Nasal cavity respiratory epithelium epithelial cell of viscerocranial mucosa (primary cell): ENCODE measurements at places on chromosomes 2 and 18. TPM values are rescaled to one million over a fixed set of nuclear protein-coding genes. Genes with fewer than 3 reads are reported as not detected.

The GAD1 gene
- total RNA-seq, result 0.34 and 2.2 TPM in 2 replicates

The LINC00305 gene
- total RNA-seq, result not detected in 2 replicates

The MGAT4A gene
- 4.1 and 6.8 TPM in 2 replicates for total RNA-seq

The LAMA3 gene
- total RNA-seq, result 859 and 1,149 TPM in 2 replicates

The GCG gene
- not detected in 2 replicates for total RNA-seq

The RAB27B gene
- total RNA-seq, result 31.8 and 45.6 TPM in 2 replicates

The MDH1B gene
- total RNA-seq, result under 0.01 and 0.28 TPM in 2 replicates

The ECEL1 gene
- not detected in 2 replicates for total RNA-seq

The SERPINB4 gene
- 1.7 and 63.5 TPM in 2 replicates for total RNA-seq

The RTP5 gene
- total RNA-seq, result not detected in 2 replicates

The CAVIN2 gene
- 2.1 and 9.3 TPM in 2 replicates for total RNA-seq

The SLC14A1 gene
- total RNA-seq, result not detected in 2 replicates

The FSHR gene
- not detected in 2 replicates for total RNA-seq

The CDC42EP3 gene
- total RNA-seq, result 20.8 and 53.9 TPM in 2 replicates

The SPATA3 gene
- not detected in 2 replicates for total RNA-seq

The SKA1 gene
- total RNA-seq, result under 0.01 and 0.34 TPM in 2 replicates

The DSC2 gene
- total RNA-seq, result 119 and 226 TPM in 2 replicates

The ZDBF2 gene
- total RNA-seq, result 9.9 and 12.7 TPM in 2 replicates

The PLEKHM3 gene
- total RNA-seq, result 11.3 and 14.5 TPM in 2 replicates

The CLHC1 gene
- total RNA-seq, result 9.6 and 20.1 TPM in 2 replicates

The TANC1 gene
- total RNA-seq, result 34.5 and 49.9 TPM in 2 replicates

The SLC9A4 gene
- 0.07 TPM in 1 of 2 replicates, not detected in the other for total RNA-seq

The DLGAP1 gene
- total RNA-seq, result under 0.01 TPM in 1 of 2 replicates, not detected in the other

The DCDC2C gene
- not detected in 2 replicates for total RNA-seq

The TUBA4B gene
- not detected in 2 replicates for total RNA-seq

The TMEM18 gene
- 14.1 and 15.0 TPM in 2 replicates for total RNA-seq

The PROM2 gene
- 14.0 and 101 TPM in 2 replicates for total RNA-seq

The FBXO48 gene
- 0.68 and 1.00 TPM in 2 replicates for total RNA-seq

The ZAP70 gene
- 0.07 TPM in 1 of 2 replicates, not detected in the other for total RNA-seq

The ZNF804A gene
- not detected in 2 replicates for total RNA-seq
